ENCODE measurements at places on chromosomes 13 and 19.
A peak's percentile ranks its signal among the peaks of the same experiment; 100 is the strongest.

DNA sequence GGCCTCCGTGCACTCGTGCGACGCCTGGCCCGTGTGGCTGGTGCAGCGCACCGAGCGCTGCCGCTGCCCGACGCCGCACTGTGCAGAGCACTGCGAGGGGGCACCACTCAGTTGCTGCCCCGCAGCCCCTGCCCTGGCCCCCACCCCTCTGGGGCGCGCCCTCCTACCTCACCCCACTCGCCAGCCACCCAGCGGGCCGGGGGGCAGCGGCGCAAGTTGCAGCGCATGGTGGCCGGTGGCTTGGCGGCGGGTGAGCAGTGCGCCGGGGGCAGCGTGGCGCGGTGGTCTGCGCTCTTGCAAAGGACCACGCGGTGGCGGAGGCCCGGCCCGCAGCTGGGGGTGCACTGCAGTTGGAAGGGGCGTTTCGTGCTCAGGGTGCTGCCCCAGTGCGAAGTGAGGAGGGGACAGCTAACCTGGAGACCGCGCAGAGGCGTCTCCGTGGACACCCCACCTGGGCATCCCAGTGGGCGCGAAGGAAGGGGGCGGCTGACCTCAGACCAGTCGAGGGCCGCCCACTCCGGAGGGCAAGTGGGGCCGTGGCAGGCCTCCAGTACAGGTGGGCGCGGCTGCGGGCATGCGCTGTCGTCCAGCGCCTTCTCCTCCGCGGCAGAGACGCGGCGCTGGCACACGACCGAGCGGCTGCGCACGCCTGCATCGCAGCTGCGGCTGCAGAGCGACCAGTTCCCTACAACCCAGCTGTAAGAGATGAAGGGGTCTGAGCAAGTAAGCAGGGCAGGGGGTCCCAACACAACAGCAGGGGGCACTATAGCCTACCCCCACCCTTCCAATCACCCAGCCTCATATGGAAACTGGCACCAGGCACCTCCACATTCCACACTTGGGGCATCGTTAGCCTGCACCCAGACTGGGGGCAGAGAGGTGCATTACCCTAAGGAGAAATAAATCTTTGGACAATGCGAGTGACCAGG, 8.0 kb upstream of the MYO1F start:
- DNase-seq, result no peak

DNA sequence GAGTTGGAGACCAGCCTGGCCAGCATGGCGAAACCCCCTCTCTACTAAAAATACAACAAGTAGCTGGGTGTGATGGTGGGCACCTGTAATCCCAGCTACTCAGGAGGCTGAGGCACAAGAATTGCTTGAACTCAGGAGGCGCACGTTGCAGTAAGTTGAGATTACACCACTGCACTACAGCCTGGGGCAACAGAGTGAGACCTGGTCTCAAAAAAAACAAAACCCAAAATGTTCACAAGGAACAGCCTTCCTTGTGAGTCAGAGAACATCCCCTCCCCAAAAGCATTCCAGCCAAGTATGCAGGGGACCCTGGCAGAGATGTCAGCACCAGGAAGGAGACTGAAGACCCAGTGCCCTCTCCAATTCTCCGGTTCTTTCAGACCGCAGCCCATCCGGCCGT, 314.9 kb upstream of the TSHZ3 start:
- DNase-seq, result no peak

- DNase-seq, result no peak
These were observed 38.0 kb downstream of the NFIX start for GRCh38 chr19:13033244-13033643.

DNA sequence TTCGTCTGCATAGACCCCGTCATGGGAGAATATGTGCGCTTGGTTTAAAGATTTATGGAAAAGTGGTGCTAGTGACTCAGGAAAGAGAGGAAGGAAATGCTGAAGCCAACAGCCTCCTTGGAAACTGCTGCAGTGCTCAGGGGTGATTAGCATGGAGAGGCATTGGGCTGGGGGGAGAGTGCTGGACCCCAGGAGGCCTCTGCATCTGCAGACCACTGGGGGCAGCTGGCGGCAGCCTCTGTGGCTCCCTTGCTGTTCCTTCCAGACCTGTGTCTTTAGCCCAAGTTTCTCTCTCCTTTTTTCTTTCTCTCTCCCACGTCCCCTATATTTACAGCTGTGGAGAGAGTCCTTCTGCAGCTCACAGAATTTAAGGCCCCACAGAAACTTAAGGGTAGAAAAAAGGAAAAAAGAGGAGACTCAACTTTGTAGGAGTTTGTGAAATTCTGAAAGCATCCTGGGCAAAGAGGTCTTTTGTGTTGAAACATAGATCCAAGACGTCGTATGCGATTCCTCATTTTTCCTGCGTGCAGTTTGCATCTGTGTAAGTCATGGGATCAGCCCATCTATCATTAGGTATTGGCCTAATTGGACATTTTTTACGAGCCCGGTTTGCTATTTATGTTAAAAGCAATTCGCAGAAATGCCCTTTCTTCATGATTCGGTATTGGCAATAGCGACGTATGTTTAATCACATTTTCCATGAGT, 116.2 kb upstream of the ZNF536 start:
- DNase-seq, result no peak

DNA sequence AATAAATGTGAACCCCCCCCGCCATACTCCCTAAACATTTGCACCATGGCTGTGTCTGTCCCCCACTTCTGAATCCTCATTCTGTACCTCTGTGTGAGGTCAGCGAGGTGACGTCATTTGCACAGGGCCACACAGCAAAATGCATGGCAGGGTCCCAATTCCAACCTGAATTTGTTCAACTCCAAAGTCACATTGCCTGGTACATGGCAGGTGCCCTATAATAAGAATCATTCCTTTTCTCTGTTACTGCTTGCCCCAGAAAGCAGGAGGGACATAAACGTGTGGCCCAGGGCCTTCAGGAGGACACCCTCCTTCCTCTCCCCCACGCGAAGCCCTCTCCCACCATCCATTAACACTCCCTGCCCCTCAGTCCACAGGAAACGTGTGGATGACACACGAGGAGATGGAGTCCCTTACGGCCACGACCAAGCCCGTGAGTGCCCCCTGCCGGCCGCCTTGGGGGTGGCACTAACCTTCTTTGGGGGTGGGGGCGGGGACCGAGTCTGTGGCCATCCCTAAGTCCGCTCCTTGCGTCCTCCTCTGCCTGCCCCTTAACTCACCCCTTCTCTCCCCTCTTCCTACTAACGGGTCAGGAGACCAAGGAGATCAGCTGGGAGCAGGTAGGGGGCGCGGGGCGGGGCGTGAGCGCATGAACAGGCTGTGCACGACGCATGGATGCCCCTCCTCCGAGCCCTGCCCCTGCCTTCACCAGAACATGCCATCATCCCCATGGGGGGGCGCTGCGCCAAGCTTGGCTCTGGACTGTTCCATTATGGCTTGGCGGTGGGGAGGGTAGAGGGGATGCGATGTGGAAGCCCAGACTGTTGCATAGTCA, 9.4 kb downstream of the HRC start:
- peak; percentile 90 for DNase-seq
